ENCODE measurements at places on chromosomes 3 and 15.

- no peak for DNase-seq
Observed at GRCh38 chr3:72535772-72536171, 312.5 kb downstream of the SHQ1 start.

DNA sequence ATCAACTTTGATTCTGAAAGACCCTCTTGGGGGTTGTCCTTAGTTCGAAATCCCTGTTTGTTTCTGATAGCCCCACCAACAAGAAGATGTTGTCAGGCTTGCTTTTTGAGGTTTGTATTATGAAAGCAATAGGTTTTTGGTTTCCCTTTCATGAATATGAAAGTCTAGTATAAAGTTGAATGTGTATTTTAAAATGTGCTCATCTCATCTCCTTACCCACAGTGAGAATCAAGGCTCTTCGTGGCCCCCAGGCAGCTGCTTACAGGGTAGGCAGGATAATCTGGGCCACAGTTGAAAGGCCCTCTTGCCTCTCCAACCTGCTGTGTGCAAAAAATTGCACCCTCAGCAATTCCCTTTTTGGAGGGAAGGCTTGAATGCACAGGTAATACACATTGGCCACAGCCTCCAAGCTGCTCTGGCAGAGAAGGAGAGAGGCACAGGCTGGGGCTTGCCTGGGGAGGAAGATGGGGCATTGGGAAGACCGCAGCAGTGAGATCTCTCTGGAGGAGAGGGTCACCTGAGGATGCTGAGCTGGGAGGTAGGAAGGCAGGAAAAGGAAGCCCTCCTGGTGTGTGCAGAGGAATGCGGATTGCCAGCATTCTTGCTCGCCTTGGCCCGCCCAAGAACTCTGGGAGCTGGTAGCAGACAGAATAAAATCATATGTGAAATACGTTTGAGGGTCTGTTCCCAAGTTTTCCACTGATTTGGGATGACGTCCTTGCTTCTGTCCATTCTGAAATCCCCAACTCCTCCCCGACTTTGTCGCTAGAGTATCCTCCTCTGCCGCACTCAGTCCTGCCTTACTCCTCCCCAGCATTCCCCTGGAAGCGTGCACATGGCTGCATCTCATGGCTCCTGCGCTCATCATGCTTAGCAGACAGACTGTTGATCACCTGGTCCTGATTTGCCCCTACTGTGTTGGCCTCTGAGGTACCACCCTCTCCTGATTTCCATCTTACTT, 196.4 kb downstream of the RPLP1 start:
- DNase-seq: no peak

- DNase-seq: no peak
Observed at GRCh38 chr3:156985711-156986110, 159.6 kb downstream of the LEKR1 start.

DNA sequence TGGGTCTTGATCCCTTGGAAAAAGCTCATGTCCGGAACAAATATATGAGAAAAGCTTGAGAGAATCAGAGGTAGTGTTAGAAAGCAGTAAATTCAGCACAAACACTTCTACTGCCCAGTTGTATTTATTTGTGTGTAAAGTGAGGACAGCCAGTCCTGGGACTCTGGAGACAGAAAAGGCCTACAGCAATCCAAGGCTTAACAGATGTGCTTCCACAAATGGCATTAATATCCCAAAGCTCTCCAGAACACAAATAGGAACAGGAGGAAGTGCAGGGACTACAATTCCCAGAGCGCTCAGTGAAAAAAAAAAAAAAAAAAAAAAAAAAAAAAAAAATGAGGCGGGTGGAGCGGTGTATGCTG, 390 bp upstream of the AP2M1 start:
- no peak for DNase-seq

DNA sequence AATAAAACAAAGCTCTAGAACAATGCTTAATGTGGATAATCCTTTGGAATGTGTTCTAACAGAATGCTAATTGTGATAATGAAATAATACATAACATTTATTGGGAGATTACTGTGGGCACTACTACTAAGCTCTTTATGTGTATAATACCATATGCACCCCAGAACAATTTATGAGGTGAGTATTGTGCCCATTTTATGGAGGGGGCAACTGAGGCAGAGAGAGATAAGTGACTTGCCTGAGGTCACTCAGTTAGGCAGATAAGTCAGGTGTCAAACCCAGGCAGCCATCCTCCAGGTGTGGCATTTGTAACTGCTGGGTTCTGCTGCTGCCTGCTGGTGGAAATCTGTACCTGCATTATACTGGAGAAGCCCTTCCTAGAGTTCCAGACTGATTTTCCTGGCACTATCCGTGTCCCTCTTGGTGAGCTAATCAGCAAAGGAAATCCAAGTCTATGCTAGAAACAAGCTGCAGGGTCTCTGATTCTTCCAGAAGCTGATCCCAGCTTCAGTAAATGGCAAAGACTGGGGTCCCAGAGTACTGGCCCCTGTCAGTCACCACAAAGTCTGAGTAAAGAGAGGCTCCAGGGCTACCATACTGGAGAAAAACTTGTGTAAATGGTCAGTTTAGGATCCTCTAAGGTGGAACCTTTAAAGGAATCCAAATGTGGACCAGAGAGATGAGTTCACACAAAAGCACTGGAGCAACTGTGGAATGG, 22.6 kb upstream of the RBP1 start:
- DNase-seq: no peak

Measured in Right ventricle myocardium superior (tissue), 1 donor.